ENCODE measurements at places on chromosomes 5 and 9.

- H3K4me3 ChIP-seq = no peak overlapping the region
- H3K27ac ChIP-seq = no peak overlapping the region
- no peaks in the 10 kb centered on the region for H3K36me3 ChIP-seq
- no peak for DNase-seq
These were observed 515.9 kb upstream of the CYLC2 start for GRCh38 chr9:102479191-102479590.

- no peaks in the 10 kb centered on the region for H3K36me3 ChIP-seq
- no peaks in the 10 kb centered on the region for H3K27me3 ChIP-seq
- H3K27ac ChIP-seq = no peak overlapping the region
- DNase-seq = no peak
These were observed 563.9 kb upstream of the ADAMTS16 start for GRCh38 chr5:4576161-4576748.

GRCh38 chr5:66849803-66850202, 253.6 kb downstream of the MAST4 start:
- H3K27me3 ChIP-seq = no peaks in the 10 kb centered on the region
- H3K36me3 ChIP-seq = no peaks in the 10 kb centered on the region
- no peak for DNase-seq
- no peak overlapping the region for H3K4me3 ChIP-seq

DNA sequence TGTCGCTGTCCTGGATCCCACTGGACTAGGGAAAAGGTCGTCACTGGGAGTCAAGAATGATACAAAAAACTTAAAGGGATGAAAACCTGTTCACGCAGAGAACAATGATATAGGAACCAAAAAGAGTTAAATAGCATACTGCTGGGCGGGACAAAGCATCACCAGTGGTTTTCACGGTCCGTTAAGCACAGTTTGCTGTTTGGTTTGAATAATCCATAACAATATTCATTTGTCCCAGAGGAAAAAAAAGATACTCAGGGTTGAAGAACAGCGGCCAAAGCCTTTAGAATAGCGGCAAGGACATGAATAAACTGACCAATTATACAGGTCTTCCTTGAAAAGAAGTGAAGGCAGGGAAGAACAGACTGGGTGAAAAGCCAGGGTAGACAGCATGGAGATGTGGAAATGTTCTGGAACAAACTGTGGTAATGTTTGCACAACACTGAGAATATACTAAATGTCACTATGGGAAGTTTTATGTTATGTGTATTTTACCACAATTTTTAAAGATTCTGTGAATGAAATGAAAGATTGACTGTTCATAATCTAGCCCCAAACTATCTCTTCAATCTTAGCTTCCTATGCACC, 60.8 kb downstream of the MTMR12 start:
- no peaks in the 10 kb centered on the region for H3K27me3 ChIP-seq
- no peak for DNase-seq
- H3K4me3 ChIP-seq = no peak overlapping the region
- no peak overlapping the region for H3K27ac ChIP-seq

DNA sequence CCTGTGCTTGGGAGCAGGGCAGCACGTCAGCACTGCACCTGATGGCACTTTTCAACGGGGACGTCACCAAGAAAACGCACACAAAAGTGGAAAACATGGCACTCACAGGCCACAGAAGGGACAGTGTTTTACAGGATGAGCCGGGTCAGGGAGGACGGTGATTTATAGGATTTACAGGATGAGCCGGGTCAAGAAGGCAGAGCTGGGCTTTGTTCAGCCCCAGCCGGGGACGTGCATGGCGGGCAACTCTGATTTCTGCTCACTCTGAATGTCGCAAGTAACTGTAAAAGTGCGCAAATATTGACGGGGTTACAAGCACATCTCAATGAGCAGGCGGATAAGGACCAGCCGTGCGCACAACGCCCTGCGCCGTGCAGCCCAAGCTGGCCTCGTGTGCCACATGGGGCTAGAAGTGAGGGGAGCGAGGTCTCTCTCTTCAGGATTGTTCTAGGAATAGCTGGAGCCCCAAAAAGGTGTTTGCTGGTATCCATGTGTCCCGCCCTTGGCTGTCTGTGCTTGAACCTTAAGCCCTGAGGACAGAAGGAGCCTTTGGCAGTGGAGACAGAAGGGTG, 16.4 kb downstream of the SLC6A18 start:
- peaks cover 19% of the 10 kb centered on the region for H3K4me1 ChIP-seq
- H3K27me3 ChIP-seq = peaks cover 29% of the 10 kb centered on the region
- H3K36me3 ChIP-seq = no peaks in the 10 kb centered on the region
- DNase-seq = no peak
- no peak overlapping the region for H3K27ac ChIP-seq

DNA sequence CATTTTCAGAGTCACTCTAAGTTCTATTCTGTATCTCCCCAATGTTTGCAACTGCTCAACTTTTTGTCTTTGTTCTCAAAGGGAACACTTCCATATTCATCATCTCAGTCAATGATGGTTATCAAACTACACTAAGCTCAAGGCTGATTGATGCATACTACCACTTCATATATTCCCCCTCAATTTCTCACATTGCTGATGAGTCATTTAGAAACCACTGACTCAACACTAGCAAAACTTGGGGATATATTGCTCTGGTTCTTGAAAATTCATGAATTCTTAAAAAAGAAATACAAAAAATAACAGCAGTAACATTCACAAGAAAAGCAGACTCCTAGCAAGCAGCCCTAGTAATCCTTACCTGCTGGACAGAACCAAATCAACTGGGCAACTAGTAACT, 52.2 kb downstream of the ABHD17B start:
- DNase-seq = no peak
- no peak overlapping the region for H3K4me3 ChIP-seq
- H3K27me3 ChIP-seq = no peaks in the 10 kb centered on the region
- H3K4me1 ChIP-seq = no peaks in the 10 kb centered on the region

DNA sequence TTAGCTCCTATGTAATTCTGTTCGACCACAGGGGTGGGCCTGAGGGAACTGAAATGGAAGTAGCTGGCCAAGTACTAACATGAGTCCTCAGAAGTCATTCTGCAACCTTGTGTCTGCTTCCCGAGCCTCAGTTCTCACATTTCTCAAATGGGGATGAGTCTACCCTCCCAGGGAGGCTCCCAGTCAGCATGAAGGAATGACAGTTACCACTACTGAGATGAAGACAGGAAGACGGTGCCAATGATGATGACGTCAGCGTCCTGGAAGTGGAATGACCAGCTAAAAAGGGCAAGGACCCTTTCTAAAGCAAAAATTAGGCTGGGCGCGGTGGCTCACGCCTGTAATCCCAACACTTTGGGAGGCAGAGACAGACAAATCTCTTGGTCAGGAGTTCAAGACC, 6.8 kb downstream of the PIP5KL1 start:
- H3K27me3 ChIP-seq = peaks cover 65% of the 10 kb centered on the region
- no peak overlapping the region for H3K27ac ChIP-seq
- peaks cover 6% of the 10 kb centered on the region for H3K4me1 ChIP-seq
- no peaks in the 10 kb centered on the region for H3K36me3 ChIP-seq

DNA sequence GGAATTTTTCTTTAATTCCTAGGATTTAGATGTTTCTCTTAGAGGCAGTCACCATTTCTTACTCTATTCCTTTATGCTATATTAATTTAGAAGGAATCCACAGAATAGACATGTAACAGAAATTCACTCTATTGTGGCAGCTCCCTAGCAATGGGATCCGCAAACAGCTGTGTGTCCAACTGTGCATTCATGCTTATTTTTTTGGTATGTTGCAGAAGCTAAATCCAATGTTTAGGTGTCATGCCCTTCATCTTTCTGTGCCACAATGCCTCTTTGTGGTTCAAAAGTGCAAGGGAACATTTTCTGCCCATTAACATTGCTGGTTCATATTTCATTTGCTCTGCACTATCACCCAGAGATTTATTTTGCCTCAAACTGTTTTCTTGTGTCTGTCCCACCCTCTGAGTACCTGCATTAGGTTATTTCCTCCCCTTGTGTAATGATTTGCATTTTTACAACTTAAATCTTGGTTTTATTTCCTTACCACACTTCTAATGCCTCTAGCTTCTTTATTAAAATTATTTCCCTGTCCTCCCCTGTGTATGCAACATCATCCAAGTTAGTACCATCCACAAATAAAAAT, 816.5 kb downstream of the EFNA5 start:
- H3K27ac ChIP-seq = no peak overlapping the region
- H3K36me3 ChIP-seq = no peaks in the 10 kb centered on the region
- no peaks in the 10 kb centered on the region for H3K4me1 ChIP-seq
- H3K27me3 ChIP-seq = no peaks in the 10 kb centered on the region
- H3K4me3 ChIP-seq = no peak overlapping the region

- H3K4me1 ChIP-seq = peaks cover 20% of the 10 kb centered on the region
- peak overlapping the region; percentile 74 for H3K4me3 ChIP-seq
- no peaks in the 10 kb centered on the region for H3K36me3 ChIP-seq
These were observed 4.5 kb downstream of the NFIB start for GRCh38 chr9:14309403-14309802.

GRCh38 chr5:62509806-62510205, 68.8 kb upstream of the LRRC70 start:
- H3K4me1 ChIP-seq = no peaks in the 10 kb centered on the region
- H3K4me3 ChIP-seq = no peak overlapping the region
- no peaks in the 10 kb centered on the region for H3K27me3 ChIP-seq
- no peak for DNase-seq
- no peak overlapping the region for H3K27ac ChIP-seq

GRCh38 chr5:166961028-166961427, 1330.4 kb upstream of the WWC1 start:
- H3K27ac ChIP-seq = no peak overlapping the region
- no peaks in the 10 kb centered on the region for H3K27me3 ChIP-seq
- DNase-seq = no peak

DNA sequence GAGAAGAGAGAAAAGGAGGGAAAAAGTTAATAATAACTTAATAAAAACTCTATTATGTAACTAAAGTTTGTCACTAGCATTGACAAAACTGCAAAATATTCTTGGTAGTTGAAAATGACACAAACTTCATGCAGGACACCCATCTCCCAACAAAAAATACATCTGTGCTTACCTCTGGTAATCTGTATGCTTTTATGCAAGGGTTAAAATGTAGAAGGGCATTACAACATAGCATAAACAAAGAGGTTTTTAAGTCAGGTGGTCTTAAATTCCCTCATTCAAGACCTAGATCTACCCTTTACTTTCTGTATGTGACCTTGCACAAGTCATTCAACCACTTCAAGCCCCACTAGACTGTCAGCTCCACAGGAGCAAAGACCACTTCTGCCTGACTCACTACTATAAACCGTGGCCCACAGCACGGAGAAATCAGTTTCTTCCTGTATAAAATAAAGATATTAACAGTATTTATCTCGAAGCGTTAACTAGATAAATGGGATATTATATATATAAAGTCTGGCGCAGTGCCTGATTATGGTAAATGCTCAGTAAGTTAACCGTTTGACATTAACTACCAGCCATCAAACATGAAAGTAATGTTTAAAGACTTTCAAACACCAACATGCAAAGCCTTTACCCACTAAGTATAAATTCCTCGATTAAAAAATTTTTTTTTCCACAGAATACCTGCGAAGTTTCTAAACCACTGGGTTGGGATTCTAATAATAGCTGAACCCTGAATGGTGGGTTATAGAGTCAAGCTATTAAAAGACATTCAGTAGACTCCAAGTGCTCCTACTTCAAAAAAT, 2.0 kb downstream of the FBXL17 start:
- H3K4me3 ChIP-seq = peak overlapping the region; percentile 83
- H3K4me1 ChIP-seq = no peaks in the 10 kb centered on the region
- H3K27ac ChIP-seq = peak overlapping the region; percentile 98
- H3K36me3 ChIP-seq = no peaks in the 10 kb centered on the region

DNA sequence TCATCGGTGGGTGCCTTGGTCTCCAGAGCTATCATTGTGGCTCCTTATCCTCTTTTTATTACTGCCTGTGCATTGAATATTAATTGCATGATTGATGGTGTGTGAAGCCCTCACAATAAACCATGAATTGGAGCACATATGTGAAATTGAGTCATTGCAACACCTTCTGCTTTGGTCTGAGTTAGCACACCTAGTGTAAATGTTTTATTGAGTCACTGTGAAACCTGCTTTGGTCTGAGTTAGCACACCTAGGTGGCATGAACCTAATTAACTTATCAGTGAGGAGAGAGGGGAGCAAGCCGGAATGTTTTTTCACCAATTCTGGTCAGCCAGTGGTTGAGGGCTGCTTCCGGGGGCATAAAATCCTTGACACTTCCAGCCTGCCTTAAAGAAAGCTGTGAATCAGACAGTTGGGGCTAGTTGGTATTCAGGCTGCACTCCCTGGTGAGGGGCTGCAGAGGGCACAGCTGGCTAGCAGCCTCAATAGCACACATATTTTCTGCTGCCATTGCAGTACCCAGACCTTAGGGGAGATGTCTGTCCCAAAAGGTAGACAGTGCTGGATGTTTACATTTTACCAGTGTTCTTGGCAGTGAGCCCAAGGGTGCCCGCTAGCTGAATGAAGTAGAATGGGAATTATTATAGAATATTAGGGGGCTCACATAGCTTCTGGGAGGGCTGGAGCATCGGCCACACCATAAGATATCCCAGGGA, 76.5 kb upstream of the GOLM1 start:
- H3K4me1 ChIP-seq = peaks cover 6% of the 10 kb centered on the region
- no peaks in the 10 kb centered on the region for H3K27me3 ChIP-seq
- H3K27ac ChIP-seq = no peak overlapping the region
- H3K36me3 ChIP-seq = no peaks in the 10 kb centered on the region
- no peak overlapping the region for H3K4me3 ChIP-seq

DNA sequence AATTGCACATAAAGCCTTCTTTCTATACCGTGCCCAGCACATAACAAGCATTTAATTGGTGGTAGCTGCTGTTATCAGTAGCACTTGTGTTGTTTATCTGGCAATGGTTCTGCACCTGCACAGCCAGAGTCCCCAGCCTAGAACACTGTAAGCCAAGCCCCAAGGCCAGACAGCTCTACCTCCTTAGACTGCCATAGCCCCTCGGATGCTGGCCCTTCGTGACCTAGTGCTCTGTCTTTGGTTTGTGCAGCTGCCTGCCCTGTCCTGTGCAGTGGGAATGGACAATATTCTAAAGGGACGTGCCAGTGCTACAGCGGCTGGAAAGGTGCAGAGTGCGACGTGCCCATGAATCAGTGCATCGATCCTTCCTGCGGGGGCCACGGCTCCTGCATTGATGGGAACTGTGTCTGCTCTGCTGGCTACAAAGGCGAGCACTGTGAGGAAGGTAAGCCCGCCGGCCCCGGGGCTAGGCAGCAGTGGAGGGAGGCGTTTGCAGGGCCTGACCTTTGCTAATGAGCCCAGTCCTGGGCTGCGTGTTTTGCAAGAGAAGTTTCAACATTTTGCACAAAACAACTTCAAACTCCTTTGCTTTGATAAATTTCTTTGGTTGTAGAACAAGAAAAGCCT, 173.3 kb upstream of the WWC1 start:
- no peak overlapping the region for H3K4me3 ChIP-seq
- no peaks in the 10 kb centered on the region for H3K27me3 ChIP-seq
- H3K4me1 ChIP-seq = no peaks in the 10 kb centered on the region

GRCh38 chr9:22112870-22113821, 104.0 kb upstream of the CDKN2B start:
- DNase-seq = peak; percentile 32
- peak overlapping the region; percentile 78 for H3K27ac ChIP-seq
- H3K4me1 ChIP-seq = peaks cover 8% of the 10 kb centered on the region
- no peaks in the 10 kb centered on the region for H3K36me3 ChIP-seq
